ENCODE measurements at places on chromosomes 7 and 10. TPM values are rescaled to one million over a fixed set of nuclear protein-coding genes. Genes with fewer than 3 reads are reported as not detected.

- DNase-seq: no peak
Observed at GRCh38 chr7:69515495-69516212, 82.6 kb upstream of the AUTS2 start.

DNA sequence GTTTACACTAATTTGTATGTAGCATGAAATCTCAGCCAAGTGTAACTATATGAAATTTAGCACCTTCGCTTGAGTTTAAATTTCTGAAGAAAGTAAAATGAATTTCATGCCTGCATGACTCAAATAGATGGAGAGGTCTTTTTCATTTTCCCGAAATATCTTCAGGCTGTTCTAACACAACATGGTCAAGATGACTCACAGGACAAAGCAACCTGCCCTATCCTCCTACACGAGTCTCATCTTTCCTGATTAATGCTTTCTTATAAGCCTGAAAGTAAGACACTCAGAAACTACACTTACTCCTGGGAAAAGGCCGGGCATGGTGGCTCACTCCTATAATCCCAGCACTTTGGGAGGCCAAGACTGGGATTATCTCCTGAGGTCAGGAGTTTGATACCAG is 41.2 kb downstream of the CH25H start:
- peak; percentile 43 for DNase-seq

DNA sequence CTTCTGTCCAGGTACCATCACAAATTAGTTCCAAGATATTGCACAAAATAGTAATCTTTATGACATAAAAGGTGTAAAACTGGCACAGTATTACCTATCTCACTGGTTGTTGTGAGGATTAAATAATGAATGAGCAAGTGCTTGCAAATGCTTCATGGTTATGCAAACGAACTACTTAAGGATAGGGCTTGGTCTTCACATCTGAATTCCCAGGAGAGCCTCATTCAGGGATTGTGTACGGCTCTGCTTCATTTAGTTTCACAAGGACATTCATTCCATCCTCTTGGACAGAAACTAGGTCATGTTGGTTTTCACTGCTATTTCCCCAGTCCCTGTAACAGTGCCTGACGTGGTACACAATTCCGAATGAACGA is 12.1 kb downstream of the ABCA13 start:
- no peak for DNase-seq

DNA sequence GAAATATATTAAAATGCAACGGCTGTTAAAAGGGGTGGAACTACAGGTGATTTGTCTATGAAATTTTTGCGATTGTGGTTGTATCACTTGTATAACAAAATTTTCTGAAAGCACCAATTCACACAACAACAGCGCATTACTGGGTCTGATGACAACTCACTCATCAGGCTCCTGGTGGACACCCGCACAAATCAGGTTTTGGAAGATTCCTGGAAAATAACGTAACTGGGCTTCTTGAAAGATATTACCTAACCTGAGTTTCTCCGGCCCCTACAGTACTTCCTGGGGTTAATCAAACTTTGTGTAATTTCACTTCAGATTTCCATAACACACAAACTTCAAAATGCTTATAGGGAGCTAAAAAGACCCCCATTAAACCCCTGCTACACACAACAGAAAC is 7.6 kb downstream of the SNX8 start:
- no peak for DNase-seq

DNA sequence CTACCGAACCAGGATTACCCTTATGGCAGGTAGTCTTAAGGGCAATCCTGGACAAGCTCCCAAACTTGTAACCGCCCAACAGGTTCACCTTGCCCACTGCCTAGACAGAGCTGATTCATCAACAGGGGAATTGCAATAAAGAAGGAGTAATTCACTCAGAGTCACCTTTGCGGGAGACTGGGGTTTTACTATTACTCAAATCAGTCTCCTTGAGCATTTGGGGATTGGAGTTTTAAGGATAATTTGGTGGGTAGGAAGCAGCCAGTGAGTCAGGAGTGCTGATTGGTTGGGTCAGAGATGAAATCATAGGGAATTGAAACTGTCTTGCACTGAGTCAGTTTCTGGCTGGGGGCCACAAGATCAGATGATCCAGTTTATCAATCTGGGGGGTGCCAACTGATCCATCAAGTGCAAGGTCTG is 25.3 kb downstream of the HK1 start:
- peak; percentile 84 for DNase-seq

GRCh38 chr7:16484453-16485158 is 19.1 kb upstream of the SOSTDC1 start:
- peak; percentile 94 for DNase-seq

DNA sequence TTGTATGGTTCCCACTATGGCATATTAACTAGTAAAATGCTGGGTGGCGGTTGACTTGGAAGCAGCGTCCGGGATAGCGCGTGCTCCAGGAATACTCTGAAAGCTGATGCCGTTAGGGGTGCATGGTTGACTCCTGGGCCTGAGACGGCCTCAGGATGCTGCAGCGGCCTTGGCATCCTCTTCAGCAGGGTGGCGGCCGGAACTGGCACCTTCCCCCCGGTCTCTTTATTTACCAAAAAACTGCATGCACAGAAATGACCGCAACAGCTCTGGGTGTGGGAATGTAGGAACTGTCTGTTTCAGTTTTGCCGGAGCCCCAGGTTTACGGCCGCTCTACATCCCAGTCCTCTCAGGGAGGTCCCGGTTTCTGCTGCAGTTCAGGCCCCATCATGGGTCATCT is 28.8 kb downstream of the PFKP start:
- DNase-seq: peak; percentile 33

GRCh38 chr10:123993534-123994416 is 99.6 kb downstream of the CHST15 start:
- DNase-seq: no peak

- DNase-seq: no peak
Observed at GRCh38 chr10:60777696-60778213, 523 bp upstream of the CDK1 start.

DNA sequence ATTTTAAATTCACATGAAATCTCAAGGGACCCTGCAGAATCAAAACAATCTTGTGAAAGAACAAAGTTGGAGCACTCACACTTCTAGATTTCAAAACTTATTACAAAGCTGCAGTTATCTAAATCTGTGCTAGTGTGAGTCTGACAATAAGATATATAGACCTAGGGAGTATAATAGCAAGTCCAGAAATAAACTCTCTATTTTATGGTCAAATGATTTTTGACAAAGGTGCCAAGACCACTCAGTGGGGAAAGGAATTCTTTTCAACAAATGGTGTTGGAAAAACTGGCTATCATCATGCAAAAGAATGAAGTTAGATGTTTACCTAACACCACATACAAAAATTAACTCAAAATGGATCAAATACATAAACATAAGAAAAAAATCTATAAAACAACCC is 68.2 kb downstream of the TFEC start:
- DNase-seq: no peak

- DNase-seq: peak; percentile 30
Observed at GRCh38 chr7:95632609-95633008, 36.3 kb upstream of the PDK4 start.

GRCh38 chr7:31192986-31193385 is 140.9 kb downstream of the ADCYAP1R1 start:
- DNase-seq: peak; percentile 73

GRCh38 chr7:157609932-157610640 is 273.3 kb downstream of the DNAJB6 start:
- no peak for DNase-seq

- DNase-seq: no peak
Observed at GRCh38 chr10:24202181-24202570, 6.8 kb upstream of the KIAA1217 start.

GRCh38 chr7:3215624-3216585 is 85.1 kb upstream of the SDK1 start:
- DNase-seq: peak; percentile 55

DNA sequence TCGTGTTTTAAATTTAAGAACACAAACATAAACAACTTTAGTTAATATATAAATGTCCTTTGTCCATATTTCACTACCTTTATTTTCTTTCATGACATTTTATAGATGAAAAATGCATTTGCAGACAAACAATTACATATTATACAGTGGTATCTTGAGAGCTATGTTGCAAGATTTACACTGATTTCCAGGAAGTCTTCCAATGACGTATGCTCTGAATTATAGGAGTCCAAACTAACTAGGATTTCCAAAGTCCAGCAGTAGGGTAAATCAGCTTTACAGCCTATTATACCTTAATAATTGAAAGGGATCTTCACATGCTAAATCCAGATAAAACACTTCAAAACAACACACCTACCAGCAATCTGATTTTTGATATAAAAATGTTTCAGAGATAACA is 69.4 kb downstream of the HYCC1 start:
- DNase-seq: no peak

DNA sequence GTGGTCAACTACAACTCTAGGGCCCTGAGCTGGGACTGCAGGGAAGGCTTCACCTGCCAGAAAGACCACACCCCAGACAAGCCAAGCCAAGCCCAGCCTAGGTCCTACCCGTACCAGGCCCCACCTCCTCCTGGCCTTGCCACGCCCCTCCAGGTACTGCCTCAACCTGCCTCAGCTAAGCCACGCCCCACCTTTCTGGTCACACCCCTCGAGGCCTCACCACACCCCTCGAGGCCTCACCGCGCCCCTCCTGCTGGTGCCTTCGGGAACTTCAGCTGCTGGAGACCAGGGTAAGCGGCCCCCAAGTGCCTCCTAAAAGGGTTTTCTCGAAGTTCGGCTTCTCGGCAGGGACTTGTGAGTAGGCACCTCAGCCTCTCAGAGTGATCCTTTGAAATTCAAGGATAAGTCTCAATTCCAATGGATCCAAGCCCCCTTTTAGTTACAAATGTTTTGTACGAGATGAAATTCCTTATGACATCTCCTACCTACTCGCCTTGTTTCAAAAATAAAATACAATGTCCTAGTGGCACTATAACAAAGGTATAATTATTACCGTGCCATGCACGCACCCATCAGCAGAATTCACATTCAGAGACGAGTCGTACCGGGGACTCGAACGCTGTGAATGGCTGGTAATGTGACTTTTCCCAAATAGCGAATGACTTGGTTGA is 171.2 kb downstream of the ARHGAP21 start:
- peak; percentile 74 for DNase-seq

DNA sequence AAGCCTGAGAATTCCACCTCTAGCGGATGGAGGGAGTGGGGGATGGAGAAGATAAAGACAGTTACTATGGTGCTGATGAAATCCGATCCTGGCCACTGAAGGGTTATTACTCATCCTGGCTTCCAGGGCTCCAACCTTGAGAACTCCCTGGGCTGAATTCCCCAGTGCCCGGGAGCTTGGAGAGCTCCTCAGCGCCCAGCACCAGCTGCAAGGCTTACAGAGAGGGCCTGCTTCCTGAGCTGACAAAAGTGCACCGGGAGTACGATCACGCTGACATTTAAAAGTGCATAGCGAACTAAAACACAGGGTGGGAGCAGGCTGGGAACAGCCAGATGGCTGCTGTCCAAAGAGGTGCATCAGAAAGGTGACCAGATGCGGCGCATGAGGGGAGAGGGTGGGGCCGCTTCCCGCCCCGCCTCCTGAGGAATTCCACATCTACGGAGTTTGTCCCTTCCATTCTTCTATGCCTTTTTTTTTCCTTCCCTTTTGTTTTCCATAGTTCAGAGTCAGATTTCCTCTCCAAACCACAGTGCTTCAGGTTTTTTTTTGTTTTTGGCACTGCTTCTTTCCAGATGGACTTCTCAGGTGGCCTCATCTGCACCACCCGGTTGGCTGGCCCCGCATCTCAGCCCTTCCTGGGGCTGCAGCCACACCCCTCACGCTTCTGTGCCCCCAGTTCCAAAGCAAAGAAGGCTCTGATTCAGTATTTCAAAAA is 62.4 kb upstream of the MKRN1 start:
- peak; percentile 87 for DNase-seq

GRCh38 chr7:153590136-153590535 is 462.1 kb upstream of the DPP6 start:
- no peak for DNase-seq

- peak; percentile 78 for DNase-seq
Observed at GRCh38 chr10:109454691-109455090, 468.6 kb downstream of the XPNPEP1 start.

DNA sequence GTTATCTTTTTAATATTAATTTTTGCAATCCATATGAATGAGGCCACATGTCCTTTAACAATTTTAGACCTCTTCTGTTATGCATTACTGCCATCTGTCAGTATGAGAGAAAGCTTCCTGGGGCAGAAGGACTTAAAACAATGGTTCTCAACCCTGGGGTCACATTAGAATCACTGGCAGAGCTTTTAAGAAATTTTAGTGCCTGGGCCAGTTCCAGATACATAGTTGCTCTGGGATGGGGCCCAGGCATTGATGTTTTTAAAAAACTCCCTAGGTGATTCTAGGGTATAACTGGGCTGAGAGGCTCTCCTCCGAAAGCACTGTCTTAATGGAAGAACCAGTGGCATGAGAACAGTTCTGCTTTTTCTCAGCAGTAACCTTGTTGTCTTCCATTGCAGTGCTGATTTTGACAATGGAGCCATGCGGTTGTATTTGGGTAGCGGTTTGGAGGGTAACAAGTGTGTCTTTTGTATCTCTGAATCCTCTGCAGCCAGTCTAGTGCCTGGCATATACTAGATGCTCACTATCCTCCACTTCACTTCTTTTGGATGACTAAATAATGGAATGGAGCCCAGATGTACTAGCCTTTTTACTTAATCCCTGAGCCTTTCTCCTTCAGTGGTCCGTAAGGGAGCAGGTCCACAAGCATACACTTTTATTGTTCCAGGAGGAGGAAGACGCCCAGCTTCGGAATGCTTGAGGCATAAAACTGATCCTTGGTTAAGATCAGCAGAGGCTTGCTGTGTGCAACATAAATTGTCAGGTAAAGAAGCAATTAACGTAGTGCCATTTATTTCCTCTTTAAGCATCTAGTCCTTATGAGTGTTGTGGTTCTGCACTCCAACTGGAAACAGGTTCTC is 227.1 kb downstream of the AUTS2 start:
- no peak for DNase-seq

GRCh38 chr10:132450825-132451505 is 54.0 kb downstream of the PWWP2B start:
- no peak for DNase-seq

GRCh38 chr7:51126813-51127617 is 189.6 kb downstream of the COBL start:
- no peak for DNase-seq

DNA sequence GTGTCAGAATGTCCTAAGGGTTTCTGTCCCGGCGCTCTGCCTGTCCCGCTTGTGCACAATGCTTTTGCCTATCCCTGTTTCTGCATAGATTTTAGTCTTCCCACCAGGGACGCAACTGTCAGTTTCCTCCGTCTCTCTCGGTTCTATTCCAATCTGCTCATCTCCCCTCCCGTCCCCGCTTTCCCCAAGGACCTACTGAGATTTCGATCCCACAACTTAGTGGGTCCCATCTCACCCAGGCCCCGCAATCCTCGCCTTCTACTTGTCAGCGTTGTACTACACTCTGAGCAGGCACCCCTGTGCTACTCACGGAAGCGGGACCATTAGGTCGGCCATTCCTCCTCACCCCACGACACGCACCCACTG is 519 bp upstream of the ZNF655 start:
- no peak for DNase-seq

RASSF4 gene
- total RNA-seq: 7.7 TPM

KCNK18 gene
- total RNA-seq: not detected

TMEM196 gene
- not detected for total RNA-seq

FBXL13 gene
- not detected for total RNA-seq

NME8 gene
- not detected for total RNA-seq

SLC26A3 gene
- not detected for total RNA-seq

ARMC3 gene
- total RNA-seq: 0.40 TPM

LMBR1 gene
- total RNA-seq: 61.7 TPM

SLC13A1 gene
- not detected for total RNA-seq

DMBT1 gene
- 0.62 TPM for total RNA-seq

PHTF2 gene
- total RNA-seq: 13.9 TPM

GOLGA7B gene
- 0.26 TPM for total RNA-seq

INHBA gene
- total RNA-seq: 55.3 TPM

IGF2BP3 gene
- total RNA-seq: 11.7 TPM

Measured in PC-3 (cell line).